Smooth muscle cell of bladder (primary cell): ENCODE measurements at places on chromosomes 11 and 22. TPM values are rescaled to one million over a fixed set of nuclear protein-coding genes. Genes with fewer than 3 reads are reported as not detected.

Gene GRM5
- under 0.01 TPM in 1 of 2 replicates, not detected in the other for total RNA-seq

Gene APOL4
- total RNA-seq: 0.65 and 2.3 TPM in 2 replicates

Gene ATM
- 117 and 144 TPM in 2 replicates for total RNA-seq

Gene TMEM45B
- under 0.01 TPM in 1 of 2 replicates, not detected in the other for total RNA-seq

Gene OR8A1
- total RNA-seq: not detected in 2 replicates
